ENCODE measurements at places on chromosomes 5 and 9.

- DNase-seq, result no peak
Measured at GRCh38 chr5:148147415-148147814, 20.9 kb upstream of the SPINK14 start.

GRCh38 chr9:113416149-113416721 is 5.7 kb downstream of the C9orf43 start:
- no peak for DNase-seq

DNA sequence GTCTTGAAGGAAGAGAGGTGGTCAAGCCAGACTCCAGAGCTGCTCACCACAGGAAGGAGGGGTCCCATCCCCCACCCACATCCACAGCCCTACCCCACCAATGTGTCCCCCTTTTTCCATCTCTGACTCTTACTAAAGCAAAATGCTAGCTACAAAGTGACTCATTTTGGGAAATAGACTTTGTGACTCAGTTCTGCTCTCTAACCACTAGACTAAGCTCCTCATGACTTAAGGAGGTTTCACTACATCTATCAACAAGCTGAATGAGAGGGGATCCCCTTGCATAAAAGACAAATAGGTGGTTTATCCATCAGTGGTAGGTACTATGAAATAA is 35.1 kb upstream of the ADRB2 start:
- no peak for DNase-seq

DNA sequence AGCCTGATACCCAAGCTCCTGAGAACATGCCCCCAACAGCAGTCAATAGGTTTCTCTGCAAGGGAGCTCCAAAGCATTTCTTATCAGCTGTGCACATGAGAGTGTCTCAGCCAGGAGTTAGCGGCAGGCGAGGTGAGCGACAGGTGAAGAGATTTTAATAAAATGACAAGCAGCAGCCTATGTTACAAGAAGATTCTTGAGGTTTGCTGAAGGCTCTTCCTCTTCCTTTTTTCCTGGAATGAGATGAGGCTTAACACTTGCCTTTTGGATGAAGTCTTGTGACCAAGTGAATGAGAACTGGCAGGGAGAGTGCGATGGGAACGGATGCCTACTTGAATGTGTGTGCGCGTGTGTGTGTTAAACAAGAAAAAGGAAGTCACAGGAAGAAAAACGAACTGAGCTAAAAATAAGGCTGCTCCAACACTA is 76.1 kb downstream of the SHB start:
- no peak for DNase-seq

GRCh38 chr5:140225396-140225795 is 50.4 kb downstream of the CYSTM1 start:
- DNase-seq, result no peak

GRCh38 chr9:8256880-8257279 is 457.3 kb upstream of the DMAC1 start:
- DNase-seq, result no peak

Measured in cardiac septum (tissue), 1 donor.